ENCODE measurements at places on chromosomes 1 and 21.

GRCh38 chr1:2098839-2099785 is 48.9 kb downstream of the PRKCZ start:
- DNase-seq = no peak

DNA sequence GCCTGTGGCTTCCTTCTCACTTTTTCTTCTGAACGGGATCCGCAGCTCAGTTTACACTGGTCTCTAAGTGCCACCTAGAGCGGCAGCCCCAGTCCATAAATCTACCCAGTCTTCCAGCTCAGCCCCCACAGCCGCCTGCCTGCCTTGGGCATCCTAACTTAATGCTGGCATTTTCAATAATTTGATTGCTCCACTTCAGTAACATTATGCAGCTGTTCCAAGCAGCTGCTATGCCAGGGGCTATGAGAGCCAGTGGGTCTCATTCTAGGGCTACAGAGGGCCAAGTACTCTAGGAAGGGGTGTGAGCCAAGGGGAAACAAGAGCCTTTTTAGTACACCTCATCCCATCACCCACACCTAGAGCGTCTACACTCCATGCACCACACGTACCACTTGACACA is 48.4 kb upstream of the COA6 start:
- no peak for DNase-seq

DNA sequence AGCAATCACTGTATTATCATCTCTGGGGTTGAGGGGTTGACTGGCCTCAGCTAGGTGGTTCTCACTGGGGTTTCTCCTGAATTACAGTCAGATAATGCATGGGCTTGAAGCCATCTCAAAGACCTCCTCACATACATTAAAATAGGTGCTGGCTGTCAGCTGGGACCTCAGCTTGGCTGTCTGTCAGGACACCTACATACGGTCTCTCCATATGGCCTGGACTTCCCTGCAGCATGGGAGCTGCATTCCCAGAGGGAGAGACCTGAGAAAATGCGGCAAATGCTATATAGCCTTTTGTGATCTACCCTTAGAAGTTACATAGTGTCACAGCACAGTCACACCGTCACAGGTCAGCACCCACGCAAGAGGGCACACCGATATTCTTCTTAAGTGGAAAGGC is 93.6 kb downstream of the TSEN15 start:
- no peak for DNase-seq

DNA sequence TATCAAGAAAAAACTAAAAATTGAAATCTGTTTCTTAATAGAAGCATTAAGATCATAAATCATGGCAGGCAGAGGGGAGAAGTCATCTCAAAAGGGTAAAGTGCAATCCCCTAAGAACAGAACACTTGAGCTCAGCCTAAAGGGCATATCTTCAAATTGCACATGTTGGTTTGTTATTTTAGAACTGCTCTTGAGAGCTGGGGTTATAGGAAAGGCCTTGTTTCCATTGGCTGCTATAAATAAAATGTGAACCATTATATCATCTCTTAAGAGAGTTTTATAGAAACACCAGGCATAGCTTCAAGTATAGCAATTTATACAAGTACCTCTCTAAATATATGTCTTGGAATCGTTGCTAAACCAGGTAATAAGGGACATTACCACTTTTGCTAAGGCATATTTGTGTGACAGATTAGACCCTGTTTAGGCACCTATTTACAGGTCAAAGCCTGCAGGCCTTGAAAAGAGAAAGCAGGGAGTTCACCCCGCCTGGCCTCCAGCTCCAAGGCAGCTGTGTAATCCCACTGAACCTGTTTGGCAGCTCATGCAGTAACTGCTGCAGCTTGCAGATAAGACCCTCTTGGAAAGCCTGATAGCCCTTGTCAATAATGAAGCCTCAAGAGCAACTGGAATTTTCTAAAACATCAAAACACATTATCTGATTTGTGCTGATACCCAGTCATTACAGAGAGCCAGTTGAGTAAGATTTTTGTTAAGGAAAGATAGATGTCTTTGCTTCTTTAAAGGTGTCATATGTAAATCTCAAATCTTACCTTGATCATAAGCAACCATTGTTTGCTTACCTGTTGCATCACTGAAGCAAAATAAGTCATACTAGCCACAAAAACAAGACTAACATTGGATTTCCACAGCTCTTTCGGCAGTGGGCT is 24.2 kb upstream of the SYDE2 start:
- no peak for DNase-seq

DNA sequence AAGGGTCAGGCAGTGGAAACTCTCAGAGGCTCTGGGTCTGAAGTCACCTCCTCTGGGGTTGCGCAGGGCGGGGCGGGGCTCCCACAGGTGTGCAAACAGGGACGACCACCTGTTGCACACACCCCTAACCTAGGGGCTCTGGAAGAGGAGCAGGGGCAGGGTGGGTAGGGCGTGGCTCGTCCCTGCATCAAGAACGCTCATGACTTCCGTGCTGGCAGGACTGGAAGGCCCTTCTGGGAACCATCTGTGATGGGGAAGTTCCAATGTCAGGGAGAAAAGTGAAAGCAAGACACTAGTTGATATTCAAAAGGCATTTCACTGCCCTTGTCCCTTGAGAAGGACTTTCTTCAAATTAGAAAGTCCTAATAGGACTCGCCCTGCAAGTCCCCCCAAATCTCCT is 22.1 kb upstream of the CLSTN1 start:
- no peak for DNase-seq

- no peak for DNase-seq
Measured at GRCh38 chr1:205453466-205453865, 2.4 kb downstream of the BLACAT1 start.

- no peak for DNase-seq
Measured at GRCh38 chr1:151733126-151733525, 11.8 kb downstream of the RIIAD1 start.

DNA sequence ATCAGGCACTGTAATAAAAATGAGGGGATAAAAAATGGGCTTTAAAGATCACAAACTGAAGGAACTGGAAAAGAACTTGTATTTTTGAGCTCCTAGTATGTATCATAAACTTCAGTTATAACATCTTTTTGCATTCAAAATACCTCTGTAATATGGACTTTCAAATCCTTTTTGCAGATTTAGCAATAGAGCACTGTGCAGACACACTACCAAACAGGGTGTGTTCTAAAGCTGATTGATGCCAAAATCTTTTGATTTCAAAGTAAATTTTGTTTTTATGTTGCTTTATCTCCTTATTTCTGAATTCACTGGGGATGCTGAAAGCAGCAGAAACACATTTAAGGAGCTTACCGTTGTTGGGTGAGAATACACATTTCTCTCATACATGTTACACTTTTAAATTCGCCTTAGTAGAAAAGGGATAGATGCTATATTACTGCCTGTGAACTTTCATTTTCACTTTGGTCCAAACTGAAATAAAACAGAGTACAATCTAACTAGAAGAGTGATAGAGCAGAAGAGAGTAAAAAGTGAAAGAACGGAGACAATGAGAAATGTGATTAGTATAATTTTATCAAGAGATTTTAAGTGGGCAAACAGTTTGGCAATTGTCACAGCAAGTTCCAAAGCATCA is 1126.6 kb downstream of the BRINP3 start:
- DNase-seq = no peak

DNA sequence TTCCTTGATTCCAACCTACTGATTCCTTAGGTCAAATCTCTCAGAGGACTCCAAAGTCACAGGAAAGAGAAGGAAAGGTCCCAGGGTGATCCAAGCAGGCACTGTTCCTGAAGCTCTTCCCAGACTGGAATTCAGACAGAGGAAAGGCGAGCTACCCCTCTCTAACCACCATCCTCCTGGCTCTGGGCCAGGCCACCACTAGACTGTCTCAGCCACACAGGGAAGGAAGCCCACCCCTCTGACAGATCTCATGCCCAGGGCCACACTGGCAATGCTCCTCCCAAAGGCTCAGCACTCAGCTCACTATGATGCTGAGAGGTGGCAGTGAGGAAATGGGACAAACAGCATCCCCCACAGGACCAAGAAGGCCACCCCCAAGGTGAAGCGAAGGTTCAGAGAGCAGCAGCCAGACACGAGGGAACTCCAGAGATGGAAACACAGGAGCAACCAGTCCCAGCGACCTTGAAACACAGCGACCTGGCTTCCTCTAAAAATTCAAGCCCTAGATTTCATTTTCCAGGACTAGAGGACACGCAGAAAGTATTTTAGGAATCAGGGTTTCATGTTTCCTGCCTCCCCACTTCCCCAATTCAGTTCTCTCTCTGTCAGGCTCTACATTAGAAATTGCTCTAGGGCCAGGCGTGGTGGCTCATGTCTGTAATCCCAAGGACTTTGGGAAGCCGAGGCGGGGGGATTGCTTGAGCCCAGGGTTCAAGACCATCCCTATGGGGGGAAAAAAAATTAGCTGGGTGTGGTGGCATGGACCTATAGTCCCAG is 18.8 kb downstream of the PIK3C2B start:
- DNase-seq = no peak

DNA sequence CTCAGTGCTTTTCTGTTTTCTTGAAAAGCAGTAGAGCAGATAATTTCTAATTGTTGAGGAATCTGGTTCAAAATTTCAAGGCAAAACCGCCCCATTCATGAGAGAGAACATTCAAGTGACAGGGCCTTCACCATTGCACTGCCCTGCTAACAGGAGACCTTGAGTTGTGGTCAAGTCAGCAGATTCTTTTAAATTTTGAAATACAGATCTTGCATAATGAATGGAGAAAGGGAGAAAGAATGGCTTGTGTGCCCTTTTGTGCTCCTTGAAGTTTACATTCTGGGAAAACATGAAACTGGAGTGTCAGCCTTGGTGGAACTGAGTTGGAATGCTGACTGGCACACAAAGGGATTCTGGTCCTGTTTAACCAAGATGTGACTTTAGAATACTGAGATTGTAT is 164.5 kb upstream of the UBE2U start:
- DNase-seq = no peak

- DNase-seq = no peak
Measured at GRCh38 chr1:243428617-243429342, 172.9 kb downstream of the SDCCAG8 start.

DNA sequence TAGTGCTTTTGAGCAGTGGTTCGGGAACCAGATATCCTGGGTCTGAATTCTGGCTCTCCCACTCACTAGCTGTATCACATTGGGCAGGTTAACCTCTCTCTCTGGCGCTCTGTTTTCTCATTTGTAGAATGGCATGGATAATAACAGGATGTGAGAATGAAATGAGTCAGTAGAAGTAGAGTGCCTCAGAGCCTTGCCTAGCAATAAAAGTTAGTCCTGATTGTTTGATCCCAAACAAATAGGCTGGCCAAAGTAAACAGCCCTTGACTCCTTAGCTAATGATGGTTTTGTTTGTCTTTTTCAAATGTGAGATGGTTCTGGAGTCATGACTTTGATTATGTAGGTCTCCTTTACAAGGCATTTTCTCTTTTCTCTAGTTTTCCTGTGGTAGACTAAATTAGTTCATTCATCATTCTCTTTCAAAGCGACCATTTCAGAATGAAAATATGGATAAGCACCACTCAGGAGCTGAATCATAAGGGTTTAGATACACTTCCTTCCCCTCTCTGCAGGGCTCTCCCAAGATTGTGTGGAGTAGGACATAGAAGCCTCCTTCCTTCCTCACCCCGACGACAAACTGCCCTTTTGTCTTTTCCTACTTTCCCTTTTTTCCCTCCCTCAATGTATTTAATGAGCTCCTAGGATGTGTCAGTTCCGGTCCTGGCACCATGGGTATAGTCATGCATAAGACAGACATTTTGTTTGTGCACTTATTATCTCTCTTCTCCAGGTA is 23.1 kb downstream of the KIAA0040 start:
- no peak for DNase-seq

DNA sequence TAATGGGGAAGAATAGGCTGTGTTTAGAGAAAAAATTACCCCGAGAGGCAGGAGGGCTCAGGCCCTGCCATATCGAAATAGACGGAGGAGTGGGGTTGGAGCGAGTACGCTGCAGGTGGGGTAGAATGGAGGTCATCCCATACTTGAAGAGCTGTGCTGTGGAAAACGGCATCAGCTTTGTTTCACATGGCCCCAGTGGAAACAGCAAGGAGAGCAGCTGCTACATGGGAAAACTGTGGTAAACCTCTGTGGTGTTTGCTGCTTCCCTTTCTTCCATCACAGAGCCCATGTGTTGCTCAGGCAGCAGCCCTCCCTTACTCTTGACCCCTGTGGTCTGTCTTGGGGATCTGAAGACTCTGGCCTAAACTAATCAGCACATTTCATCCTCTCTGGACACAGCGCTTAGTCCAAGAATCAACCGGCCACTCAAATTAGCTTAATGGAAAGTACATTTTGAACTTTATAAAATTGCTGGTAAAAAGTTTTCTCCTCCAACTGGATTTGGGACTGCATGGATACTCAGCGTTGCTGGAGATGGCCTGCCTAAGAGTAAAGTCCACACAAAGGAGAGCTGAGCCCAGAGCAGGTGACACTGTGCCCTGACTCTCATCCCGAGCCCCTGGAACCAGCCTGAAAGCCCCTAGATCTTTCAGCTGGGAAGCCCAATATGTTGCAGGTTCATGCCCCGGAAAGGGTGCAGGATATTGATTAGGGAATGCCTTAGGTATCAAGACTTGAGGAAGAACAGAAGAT is 127.1 kb upstream of the GADD45A start:
- DNase-seq = no peak

- peak; percentile 32 for DNase-seq
Measured at GRCh38 chr1:200445213-200445612, 35.4 kb upstream of the ZNF281 start.

- no peak for DNase-seq
Measured at GRCh38 chr1:245583575-245584330, 429.0 kb downstream of the KIF26B start.

DNA sequence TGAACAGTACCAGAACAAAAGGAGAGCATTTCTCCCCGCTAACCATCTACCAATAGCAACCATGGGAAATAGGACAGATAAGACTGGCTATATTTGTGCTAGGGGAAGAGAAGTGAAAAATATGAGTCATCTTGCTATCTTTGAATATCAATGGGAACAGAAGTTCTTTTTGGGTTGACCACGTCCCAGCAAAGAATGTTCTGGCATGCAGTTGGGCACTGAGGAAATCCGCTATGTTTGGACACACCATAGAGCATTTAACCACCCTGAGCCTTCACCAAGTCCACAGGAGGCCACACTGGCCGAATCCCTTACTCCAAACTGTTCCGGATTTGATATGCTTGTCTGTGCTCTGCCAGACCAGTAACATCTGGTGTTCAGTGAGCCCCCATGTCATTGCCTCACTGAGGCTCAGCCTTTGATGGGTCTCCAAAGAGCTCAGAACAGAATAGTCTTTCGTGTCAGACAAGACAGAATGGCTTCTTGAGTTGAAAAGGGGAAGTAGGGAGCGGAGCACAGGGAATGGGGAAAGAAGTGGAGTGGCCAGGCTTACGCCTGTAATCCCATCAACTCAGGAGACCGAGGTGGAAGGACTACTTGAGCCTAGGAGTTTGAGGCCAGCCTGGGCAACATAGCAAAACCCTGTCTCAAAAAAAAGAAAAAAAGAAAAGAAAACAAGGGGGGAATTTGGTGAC is 81.4 kb downstream of the SMYD2 start:
- no peak for DNase-seq

GRCh38 chr21:20419772-20420171 is 578.4 kb upstream of the NCAM2 start:
- DNase-seq = no peak

GRCh38 chr1:45722809-45723208 is 27.6 kb downstream of the IPP start:
- DNase-seq = no peak

All from T-helper 1 cell (primary cell).